ENCODE measurements at places on chromosomes 5 and 9.

DNA sequence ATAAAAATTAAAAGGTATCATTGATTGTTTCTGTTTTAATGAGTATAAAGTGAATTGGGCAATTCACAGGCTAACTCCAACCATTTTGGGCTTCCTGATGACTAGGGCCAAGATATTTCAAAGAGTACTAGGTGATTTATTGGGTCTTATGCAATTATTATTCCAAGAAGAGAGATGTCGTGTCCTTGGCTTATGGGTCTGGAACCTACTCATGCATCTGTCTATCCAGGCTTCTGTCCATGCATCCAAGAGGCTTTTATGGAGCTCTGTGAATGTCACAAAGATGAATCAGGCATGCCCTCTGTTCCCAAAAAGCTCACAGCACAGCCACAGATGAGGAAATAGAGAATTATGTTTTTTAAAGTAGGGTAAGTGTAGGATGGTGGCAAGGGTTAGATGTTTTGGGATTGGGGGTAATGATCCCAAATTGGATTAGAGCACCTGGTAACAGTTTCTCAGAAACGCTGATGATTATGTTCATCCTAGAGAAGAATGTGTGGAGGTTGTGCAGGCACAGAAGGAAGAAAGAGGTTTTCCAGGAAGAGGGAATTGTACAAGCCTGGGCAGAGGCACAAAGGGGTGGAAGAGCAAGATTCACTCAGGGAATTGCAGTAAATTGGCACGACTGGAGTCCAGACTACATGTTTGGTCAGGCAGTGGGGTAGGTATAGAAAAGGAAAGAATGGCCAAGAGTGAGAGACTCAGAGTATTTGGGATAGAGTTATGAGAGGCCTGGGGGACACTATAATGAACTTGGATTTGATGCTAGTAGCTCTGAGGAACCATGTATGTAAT, 83.0 kb upstream of the TNC start:
- DNase-seq, result no peak

- DNase-seq, result no peak
Measured at GRCh38 chr5:106189121-106189809, 1481.5 kb downstream of the EFNA5 start.

- DNase-seq, result no peak
Measured at GRCh38 chr5:146344155-146345118, 5.8 kb downstream of the POU4F3 start.

DNA sequence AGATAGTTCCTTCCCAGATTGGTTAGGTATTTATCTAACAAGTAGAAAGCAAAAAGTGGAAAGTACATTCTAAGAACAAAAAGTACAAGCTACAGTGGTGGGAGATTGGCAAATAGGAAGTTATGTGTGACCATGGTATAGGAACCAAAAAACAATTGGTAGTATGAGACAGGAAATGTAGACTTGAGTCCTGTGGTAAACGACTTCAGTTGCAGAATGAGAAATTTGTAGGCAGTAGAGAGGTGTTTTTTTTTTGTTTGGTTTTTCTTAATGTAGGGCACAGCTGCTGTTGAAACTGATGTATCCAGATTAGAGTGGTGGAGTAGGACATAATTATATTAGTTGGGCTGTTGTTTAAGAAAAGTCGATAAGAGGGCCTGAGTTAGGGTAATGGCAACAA, 72.0 kb downstream of the CCNH start:
- peak; percentile 54 for DNase-seq

DNA sequence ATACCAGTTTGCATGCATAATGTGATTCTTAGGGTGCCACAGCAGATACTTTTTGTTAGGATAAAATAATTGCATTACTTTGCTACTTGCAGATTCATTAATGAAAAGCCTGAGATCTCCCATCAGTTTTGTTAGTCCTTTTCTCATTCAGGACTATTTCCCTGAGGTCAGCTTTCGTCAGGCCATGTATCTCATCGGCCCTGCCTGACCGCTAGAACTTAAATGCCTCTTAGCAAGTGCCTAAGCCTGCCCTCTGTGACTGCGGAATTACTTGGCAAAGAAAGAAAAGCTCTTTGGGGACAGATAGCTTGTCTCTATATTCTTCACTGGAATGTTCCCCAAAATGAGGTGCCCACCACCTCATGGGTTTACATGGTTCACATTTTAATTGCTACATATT, 147.8 kb downstream of the KCTD16 start:
- DNase-seq, result no peak

DNA sequence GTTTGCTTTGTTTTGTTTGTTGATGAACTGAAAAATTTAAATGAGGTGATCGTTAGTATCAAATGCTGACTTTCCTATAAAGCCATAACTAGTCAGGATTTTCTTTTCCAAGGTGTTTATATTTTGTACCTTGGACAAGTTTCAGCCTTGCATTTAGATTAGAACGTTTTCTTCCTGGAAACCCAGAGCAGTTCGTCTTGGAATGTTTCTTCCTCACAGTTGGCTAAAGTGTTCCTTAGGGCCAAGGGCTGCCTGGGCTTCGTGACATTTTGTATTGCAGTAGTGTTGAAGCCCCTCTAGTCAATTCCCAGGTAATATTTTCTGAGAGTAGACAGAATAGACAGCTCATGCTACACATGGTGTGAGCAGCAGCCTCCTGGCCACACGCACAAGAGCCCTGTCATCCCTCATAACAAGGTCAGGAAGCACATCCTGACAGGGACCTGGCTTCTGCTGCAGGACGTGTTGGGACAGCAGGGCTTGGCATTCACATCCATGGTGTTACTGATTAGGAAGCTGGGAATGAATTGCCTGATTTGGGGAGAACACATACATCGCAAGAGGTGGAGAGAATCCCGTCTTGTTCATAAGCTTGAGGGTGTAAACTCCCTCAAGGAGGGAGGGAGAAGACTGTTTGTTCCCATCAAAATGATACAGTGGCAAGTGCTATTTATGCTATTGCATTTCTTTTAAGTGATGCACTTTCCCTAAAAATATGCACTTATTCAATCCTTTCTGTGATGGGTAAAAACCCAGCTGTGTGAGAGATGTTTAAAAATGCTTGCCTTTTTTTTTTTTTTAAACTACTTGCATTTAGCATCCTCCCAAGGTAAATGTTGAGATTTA, 31.7 kb downstream of the FUBP3 start:
- DNase-seq, result no peak

GRCh38 chr5:168426007-168426863, 60.0 kb upstream of the RARS1 start:
- DNase-seq, result no peak

GRCh38 chr9:127392166-127392565, 4.8 kb upstream of the SLC2A8 start:
- DNase-seq, result no peak

- no peak for DNase-seq
Measured at GRCh38 chr5:172119921-172120688, 67.9 kb downstream of the STK10 start.

- no peak for DNase-seq
Measured at GRCh38 chr5:63127054-63127453, 548.4 kb downstream of the LRRC70 start.

DNA sequence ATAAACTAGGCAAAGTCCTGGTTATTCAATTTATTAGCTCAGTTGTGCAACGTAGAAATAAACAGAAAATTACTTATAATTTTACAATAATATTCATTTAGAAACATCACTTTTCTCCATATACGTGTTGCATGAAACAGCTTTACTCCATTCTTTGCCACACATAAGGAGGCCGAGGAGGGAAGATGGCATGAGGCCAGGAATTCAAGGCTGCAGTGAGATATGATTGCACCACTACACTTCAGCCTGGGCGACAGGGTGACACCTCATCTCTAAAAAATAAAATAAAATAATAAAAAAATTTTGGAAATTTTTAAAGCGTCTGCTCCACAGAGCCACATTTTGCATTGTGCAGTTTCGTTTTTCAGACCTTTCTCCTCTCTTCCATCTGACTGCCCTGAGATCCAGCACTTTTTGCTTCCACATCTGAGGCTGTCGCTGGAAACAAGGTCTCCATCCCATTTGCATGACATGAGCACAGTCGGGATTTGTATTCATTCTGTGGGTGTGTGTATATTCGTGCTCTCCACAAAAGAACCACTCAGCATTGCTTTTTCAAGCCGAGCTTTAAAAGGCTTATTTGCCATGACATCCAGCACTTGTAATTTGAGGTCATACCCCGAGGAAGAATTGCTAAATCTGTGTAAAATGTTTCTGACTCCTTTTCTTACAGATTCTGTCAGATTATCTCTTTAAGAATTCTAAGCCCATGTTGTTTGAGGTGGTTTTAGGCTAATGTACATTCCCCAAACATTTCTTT, 98.6 kb upstream of the MSX2 start:
- DNase-seq, result no peak

DNA sequence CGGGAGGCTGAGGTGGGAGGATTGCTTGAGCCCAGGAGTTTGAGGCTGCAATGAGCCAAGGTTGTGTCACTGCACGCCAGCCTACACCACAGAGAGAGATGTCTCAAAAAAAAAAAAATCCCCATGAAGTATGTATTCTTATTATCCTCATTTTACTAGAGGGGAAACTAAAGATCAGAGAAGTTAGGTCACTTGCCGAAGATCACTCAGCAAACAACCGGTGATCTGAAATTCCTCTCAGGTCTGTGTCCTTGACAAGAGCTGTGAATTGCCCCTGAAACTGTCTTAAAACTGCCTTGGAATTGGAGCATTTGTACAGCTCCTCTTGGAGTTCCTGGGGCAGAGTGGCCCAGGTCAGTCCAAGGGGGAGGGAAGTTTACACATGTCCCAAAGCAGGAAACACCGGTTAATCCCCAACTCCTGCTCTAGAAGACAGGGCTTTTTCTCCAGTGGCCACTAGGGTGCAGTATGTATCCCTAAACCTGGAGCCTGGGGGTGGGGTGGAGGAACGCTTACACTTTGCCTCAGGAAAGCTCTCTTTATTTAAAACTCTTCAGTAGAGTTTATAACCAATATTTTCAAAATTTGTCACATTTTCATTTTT, 27.6 kb downstream of the AQP7 start:
- peak; percentile 65 for DNase-seq

- DNase-seq, result no peak
Measured at GRCh38 chr9:34651876-34652601, at the start of gene IL11RA. IL11RA (plus strand) TSS chr9:34652185; CDS start chr9:34655218, 3,033 bp downstream.

DNA sequence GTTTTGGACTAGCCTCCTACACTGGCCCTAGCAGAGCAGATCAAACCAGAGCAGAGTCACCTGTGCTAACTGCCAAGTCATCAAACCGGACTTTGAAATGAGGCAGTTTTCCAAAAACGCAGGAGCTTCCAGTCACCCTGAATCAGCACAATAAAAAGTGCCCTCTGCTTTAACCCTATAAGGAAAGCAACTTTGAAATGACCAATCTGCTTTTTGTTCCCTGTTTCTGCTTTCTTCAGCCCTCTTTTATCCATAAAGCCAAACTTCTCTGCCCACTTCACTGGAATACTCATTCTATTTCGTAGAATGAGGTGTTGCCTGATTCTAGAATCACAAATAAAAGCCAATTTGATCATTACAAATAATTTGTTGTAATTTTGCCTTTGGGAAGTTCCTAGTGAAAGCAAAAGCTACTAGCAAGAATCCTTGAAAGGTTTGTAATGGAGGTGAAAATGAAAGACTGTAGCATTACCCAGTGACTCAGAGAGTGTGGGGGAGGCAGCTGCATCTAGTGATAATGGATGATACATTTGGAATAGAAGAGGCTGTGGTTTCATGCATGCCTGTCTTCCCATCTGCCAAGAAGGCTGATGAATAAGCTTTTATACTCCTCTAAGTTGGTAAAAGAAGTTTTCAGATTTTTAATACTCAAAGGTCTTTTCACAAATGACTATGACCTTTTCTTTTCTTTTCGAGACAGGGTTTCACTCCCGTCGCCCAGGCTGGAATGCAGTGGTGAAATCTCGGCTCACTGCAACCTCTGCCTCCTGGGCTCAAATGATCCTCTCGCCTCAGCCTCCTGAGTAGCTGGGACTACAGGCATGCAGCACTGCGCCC, 14.9 kb downstream of the SPAAR start:
- DNase-seq, result no peak

DNA sequence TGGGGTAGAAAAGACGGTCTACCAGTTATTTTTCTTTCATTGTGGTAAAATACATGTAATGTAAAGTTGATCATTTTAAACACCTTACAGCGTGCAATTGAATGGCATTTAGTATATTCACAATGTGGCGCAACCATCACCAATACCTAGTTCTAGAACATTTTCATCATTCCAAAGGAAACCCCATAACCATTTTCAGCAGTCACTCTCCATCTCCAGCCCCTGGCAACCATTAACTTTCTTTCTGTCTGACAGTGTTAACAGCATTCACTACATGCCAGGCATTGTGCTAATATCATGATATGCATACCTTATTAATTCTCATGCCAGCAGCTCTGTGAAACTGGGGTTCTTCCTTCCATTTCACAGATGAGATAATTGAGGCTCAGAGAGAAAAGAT, 32.0 kb downstream of the PTGS1 start:
- no peak for DNase-seq

DNA sequence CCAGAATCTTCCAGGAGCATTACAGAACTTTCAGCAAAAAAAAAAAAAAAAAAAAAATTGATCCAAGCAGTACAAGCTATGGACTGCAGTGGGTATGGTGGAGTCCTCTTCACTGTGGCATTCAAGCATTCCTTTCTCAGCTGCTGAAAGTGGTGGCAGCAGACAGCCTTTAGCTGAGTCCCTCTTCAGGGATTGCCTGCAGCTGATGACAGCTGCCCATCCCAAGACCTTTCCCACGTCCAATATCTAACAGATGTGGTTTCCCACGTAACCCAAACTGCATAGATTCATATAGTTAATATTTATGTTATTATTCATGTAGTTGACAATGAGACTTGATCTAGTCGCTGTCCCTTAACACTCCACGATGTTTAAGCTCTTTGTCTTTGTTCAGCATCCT, 475.9 kb downstream of the TLE1 start:
- DNase-seq, result no peak

DNA sequence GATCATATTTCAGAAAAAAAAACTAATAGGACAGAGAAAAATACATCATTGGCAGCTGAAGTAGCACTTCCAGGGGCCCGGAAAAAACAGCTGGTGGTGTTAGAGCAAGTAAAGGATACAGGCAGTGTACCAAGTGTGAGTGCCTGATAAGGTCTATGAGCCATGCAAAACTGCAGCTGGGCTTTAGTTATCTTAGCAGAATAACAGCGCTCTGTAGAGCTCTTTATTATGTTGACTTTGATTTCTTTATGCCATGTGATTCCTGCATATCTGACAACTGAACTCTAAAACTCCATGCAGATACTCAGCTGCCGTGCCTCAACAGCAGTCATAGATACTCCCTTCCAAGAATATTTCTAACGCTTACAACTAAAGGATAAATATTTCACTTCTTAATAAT, 119.5 kb downstream of the CAAP1 start:
- no peak for DNase-seq

DNA sequence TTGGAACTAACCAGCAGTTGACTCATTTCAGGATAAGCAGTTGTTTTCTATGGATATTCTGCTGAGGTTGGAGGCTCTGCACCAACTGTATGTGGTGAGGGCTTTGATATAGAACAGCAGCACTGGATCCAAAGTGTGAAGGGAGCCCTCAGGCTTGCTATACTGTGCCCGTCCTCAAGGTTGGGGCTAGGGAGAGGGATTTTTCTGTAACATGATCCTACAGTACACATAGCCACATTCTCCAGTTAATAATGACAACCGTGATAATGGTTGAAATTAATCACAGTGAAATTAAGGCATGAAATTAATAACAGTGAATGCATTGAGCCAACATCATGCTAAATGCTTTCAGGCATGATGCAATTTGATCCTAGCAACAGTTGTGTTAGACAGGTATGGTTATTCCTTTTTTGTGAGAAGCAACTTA, 36.7 kb downstream of the ARHGAP26 start:
- DNase-seq, result no peak

GRCh38 chr9:69645488-69645887, 26.7 kb downstream of the APBA1 start:
- DNase-seq, result no peak

- no peak for DNase-seq
Measured at GRCh38 chr9:120571443-120572257, 8.3 kb downstream of the CDK5RAP2 start.

- no peak for DNase-seq
Measured at GRCh38 chr9:132116583-132116982, 36.9 kb upstream of the MED27 start.

Data from central memory CD4-positive, alpha-beta T cell (primary cell).